ENCODE measurements at places on chromosomes 1 and 21. TPM values are rescaled to one million over a fixed set of nuclear protein-coding genes. Genes with fewer than 3 reads are reported as not detected.

Gene ELF3
- total RNA-seq: 318 TPM

Gene RAD54L
- total RNA-seq: 44.8 TPM

- H3K27me3 ChIP-seq: no peaks in the 10 kb centered on the region
- H3K4me3 ChIP-seq: no peak overlapping the region
- no peak for DNase-seq
These were observed 109.0 kb downstream of the SIK1 start for GRCh38 chr21:43317959-43318358.

DNA sequence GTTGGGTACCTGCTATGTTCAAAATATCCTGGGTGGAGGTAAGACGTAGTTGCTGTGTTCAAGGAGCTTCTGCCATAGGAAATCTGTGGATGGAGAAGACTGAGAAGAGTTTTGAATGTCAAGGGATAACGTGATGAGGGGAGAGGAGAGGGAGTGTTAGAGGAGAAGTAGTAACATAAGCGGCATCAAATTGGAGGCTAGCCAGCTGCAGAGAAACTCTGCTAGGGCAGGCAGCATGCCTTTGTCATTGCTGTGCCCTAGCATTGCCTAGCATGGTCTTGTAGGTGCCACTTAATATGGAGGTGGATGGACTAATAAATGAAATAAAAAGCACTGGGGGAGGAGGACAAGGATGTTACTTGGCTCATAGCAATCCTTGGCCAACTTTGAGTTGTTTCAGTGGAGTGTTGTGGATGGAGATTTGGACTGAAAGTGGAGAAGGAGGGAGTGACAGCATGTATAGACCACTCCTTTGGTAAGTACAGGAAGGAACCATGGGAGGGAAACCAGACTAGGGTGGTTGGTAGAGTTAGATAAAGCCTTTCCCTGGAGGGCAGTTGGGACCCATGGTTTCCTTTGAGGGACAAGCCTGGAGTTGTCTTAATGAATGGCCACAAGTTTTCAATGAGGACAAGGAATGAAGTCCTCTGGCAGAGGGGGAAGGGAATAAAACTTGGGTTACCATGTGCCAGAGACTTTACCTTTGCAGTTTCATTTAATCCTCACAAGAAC is 6.3 kb downstream of the VANGL1 start:
- peaks cover 32% of the 10 kb centered on the region for H3K4me1 ChIP-seq
- H3K4me3 ChIP-seq: no peak overlapping the region
- no peaks in the 10 kb centered on the region for H3K27me3 ChIP-seq
- peaks cover 35% of the 10 kb centered on the region for H3K36me3 ChIP-seq
- no peak for DNase-seq
- H3K27ac ChIP-seq: no peak overlapping the region

DNA sequence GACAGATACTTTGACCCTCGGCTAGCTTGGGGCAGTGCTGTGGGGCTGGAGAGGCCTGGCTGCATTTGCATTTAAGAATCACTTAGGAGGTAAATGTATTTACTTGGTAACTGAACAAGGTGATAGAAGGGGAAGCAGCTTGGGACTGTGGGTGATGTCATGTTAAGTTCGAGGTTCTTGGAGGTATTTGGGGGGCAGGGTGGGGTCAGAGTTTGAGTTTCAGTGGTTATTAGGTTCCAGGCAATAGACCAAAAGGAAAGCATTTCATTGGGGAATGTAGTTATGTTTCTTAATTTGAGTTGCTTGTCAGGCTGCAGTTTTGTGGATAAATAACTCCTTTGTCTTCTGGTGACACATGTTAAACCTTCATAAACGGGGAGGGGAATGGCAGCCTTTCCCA is 2.4 kb upstream of the FAM78B start:
- H3K4me1 ChIP-seq: no peaks in the 10 kb centered on the region
- DNase-seq: no peak
- H3K27me3 ChIP-seq: no peaks in the 10 kb centered on the region
